ENCODE measurements at places on chromosomes 11 and 22.

DNA sequence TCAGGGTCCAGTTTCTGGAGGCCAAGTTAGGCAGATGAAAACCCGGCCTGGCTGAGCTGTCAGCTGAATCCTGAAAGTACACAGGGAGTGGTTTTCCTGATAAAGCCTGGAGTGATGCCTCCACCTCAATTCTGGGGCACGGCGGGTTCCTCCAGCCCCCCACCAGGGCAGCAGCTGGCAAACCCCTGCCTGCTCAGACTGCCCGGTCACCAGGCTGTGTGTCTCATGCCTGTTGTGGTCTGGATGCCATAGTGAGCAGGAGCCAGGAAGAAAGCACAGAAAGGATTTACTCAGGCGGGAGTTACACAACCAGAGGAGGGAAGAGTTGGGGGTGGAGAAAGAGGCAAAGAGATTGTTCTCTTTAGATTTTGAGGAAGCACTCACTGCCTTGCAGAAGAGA, 119.9 kb upstream of the RASSF10 start:
- no peak for DNase-seq

DNA sequence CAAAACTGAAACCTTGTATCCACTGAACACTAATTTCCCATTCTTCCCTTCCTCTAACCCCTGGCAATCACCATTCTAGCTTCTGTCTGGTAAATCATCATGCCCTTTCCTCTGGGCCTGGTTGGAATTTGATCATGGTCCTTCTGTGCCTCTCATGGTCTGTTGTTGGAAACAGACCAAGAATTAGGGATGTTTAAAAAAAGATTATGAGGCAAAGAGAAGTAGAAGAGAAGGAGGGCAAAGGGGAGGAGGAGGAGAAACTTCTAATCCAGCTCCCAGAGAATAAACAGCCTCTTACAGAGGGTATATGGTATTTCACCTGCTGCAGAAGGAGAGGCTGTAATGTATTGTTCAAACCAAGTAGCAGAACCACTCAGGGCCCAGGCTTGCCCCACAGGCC, 10.6 kb downstream of the BCO2 start:
- DNase-seq = no peak

DNA sequence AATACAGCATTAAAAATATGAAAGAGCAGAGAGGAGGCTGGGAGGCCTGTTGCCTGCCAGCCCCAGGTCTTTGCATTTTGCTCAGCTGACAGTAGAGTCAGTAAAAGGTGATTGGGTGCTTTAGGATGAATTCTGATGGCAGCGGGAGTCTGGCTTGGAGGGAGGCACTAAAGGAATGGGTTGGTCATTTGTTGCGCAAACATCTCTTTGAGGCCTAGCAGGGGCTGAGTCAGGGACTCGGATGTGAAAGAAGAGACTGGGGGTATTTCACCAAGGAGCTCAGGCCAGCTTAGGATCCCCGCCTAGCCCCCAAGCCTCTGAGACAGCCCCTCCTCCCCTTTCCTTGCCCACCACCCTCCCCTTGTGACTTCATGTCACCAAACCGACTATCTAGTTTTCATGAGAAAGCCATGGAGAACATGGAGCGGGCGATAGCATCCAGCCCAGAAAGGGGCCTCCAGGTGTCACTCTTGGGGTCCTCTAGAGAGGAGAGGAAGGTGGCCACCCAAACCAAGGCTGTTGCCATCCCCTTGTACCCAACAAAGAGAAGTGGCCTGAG, 9.7 kb downstream of the DGKZ start:
- no peak for DNase-seq

- no peak for DNase-seq
Measured at GRCh38 chr22:42086051-42086450, 4.5 kb downstream of the NDUFA6 start.

DNA sequence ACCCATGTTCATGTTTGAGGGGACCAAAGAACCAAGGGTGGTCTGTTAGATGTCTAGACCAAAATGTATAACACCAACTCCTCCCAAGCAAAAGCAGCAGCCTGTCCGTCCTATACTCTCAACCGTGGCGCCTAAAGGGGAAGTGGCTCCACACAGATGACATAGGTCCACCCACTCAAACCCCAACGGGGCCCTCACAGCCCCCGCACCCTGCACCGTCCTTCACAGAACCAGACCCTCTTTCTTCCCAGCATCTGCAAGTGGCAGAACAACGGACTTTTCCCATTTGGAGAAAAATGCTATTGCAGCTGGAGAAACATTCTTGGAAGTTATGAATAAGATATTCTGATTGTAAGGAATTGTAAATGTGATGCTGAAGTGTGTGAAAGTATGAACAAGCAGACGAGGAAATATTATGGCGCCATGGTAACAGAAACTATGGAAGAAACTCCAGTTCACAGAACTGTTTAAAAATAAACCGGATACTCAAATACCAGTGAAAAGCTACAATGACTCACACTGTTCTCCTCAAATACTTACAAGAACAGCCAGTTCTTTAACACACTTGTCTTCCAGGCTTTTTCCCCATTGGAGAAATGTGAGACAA, 76.5 kb upstream of the ARFGAP3 start:
- peak; percentile 48 for DNase-seq

- no peak for DNase-seq
Measured at GRCh38 chr11:47067401-47067800, 109.3 kb downstream of the ARFGAP2 start.

- DNase-seq = no peak
Measured at GRCh38 chr11:10592331-10592730, 23.9 kb upstream of the LYVE1 start.

DNA sequence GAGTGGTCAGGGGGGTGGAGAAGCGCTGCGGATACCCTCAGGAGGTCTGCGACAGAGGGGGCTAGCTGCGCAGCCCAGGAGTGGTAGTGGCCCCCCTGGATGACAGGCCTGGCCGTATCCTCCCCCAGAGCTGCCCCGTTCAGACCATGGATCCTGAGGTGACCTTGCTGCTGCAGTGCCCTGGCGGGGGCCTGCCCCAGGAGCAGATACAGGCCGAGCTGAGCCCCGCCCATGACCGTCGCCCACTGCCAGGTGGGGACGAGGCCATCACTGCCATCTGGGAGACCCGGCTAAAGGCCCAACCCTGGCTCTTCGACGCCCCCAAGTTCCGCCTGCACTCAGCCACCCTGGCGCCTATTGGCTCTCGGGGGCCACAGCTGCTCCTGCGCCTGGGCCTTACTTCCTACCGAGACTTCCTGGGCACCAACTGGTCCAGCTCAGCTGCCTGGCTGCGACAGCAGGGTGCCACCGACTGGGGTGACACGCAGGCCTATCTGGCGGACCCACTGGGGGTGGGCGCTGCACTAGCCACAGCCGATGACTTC, 505 bp downstream of the NUDT22 start:
- no peak for DNase-seq

DNA sequence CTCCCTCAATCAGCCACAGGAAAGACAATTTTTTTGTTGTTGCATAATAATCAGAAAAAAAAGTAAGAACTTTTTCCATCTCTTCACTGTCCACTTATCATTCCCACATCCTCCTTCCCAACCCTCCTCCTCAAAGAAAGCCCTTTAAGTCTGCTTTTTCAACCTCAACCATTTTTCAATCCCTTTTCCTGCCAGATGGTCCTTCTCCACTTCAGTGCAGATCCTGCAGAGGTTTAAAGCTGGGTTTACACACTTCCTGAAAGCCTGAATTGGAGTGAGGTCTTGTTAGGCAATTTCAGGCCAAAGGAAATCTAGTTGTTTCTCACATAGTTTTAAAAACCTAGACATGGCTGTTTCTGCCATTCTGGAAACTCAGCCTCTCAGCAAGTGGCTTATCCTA, 78.3 kb downstream of the RPL27A start:
- DNase-seq = no peak

- no peak for DNase-seq
Measured at GRCh38 chr11:11081776-11082175, 223.9 kb upstream of the ZBED5 start.

DNA sequence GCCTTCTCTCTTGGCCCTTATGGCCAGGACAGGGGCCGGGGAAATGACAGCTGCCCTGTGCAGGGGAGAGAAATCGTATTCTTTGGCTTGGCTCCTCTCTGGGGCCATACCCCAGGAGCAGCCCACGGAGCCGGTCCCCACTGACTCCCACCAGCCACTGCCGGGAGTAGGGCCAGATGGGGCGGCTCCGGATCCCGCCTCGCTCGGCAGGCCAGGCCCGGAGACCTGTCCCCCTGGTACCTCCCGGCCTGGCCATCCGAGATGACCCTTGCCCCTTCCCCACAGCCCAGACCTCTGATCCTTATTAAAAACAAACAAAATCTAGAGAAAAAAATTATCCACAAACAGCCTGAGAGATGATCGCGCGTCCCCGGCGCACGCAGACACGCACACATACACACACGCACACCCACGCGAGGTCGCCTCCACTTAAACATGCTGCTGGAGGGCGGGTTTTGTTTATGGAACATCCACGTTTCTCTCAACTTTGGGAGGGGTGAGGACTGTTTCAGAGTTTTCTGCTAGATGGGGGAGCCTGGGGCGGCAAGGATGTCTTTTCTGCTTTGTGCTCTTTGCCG, 59.1 kb downstream of the IGLL1 start:
- peak; percentile 23 for DNase-seq

- no peak for DNase-seq
Measured at GRCh38 chr11:25890626-25891260, 441.2 kb upstream of the ANO3 start.

- DNase-seq = no peak
Measured at GRCh38 chr11:77213589-77214428, 85.8 kb downstream of the MYO7A start.

DNA sequence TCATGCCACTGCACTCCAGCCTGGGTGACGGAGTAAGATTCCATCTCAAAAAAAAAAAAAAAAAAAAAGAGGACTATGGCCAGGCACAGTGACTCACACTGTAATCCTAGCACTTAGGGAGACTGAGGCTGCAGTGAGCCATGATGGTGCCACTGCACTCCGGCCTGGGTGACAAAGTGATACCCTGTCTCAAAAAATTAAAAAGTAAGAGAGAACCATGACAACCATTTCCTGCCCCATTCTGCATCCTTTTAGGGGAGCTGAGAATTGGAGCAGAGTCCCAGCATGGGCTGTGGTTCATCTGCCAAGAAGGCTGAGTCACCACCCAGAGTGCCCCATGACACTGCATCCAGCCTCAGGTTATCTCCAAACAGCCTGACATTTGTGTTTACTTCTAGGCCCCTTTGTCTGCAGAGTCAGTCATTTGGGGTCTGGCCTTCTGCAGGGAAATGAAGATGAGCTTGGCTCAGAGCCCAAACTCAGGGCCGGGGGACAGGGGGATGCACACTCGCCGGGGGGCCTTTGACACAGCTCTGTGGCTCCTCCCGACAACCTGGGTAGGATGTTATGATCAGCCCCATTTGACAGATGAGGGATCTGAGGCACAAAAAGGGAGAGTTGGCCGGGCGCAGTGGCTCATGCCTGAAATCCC, 4.7 kb downstream of the CSDC2 start:
- no peak for DNase-seq

DNA sequence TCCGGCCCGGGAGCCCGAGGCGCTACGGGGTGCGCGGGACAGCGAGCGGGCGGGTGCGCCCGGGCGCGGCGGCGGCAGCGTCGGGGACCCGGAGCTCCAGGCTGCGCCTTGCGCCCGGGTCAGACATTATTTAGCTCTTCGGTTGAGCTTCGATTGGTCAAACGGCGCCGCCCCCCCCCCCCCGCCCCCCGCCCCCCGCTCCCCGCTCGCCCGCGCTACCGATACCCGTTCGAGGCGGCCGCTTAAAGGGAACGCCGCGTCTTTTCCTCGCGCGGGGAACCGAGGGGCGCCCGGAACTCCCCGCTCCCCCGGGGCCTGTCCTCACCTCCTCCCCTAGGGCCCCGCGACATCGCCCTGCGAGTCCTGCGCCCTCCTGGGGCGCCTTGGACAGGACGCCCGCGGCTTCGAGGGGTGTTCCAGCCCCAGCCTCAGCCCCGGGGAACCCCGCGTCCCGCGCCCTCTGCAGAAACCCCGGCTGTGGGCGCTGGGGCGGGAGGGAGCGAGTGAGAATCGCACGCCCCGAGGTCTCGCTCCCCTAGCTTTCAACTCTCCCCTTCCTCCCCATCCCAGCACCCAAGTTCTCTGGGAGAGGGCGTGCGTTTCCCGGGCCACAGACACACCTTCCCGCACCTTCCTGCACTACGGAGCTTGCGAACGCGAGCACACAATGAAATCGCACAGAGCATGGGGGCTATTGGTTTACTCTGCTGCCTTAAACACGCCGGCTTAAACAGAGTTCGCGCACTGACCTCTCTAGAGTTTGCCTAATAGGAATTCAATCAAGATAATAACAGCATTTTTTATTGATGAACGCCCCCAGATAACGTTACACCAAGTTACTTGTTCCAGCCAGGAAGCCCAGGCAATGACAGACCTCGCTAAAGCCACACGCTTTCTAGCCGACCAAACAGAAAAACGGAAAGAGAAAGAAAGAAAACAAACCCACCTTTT, at the start of gene BDNF:
Gene BDNF, minus strand, starts transcription at position 105 of the 951 bp plus-strand sequence. CDS start 41,891 bp downstream, outside the sequence.
- no peak for DNase-seq

- DNase-seq = no peak
Measured at GRCh38 chr11:28858076-28858475, 749.9 kb downstream of the METTL15 start.
